WTC11 (cell line): ENCODE measurements at places on chromosomes 5 and 9.

GRCh38 chr5:131684595-131684994 is 49.6 kb upstream of the RAPGEF6 start:
- no peak for DNase-seq

DNA sequence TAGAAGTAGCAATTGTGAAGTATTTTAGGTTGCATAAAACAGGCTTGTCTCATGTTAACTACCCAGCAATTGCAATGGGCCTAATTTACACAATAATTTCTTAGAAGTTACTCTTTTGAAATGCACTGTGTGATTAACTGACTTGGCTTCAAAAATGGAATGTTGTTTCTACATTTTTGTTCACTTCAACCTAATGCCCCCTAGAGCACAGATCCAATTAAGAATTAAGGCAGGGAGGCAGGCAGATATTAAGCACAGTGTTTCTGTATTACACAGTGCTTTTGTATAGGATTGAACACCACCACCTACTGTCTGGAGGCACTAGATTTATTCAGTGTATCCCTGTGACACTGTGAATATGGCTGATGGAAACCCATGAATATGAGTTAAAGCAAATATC is 302.1 kb downstream of the FBXL17 start:
- DNase-seq: no peak

- peak; percentile 23 for DNase-seq
These were observed 322.2 kb downstream of the NDUFS4 start for GRCh38 chr5:53882676-53883031.

DNA sequence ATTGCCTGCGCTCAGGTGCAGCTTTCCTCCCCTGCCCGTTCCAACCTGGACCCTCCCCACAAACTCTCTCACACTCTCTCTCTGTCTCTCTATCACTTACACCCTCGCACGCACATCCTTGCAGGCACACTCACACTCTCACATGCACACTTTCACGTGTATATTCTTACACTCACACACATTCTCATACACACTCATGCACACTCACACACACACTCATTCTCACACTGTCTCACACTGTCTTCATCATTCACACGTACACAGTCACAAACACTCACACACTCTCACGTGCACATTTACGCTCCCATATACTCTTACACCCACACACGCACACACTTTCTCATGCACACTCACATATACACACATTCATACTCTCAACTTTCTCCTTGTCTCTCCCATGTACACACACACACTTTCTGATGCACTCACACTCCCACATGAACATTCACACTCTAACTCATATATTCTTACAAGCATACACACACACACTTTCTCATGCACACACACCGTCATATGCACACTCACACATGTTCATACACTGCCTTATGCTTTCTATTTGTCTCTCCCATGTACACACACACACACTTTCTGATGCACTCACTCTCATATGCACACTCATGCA is 229.3 kb downstream of the SNX18 start:
- DNase-seq: no peak

DNA sequence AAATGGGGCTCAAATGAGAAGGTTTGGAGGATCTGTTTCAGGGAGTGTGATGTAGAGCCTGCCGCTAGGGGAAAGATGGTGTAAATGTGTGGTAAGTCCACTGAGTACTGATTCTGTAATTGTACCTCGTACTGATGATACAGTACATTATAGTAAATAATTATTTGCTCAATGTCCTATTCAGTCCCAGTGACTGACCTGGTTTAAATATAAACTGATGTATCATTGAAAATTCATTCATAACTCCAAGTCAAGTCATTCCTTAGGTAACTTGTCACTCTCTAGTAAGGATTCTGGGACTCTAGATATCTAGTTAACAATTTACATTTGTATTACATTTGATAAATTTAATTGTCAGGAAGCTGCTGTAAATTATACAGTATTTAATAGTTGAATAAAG is 667.3 kb downstream of the DTWD2 start:
- no peak for DNase-seq

- no peak for DNase-seq
These were observed 8.4 kb upstream of the SLC9A3 start for GRCh38 chr5:532521-533242.

DNA sequence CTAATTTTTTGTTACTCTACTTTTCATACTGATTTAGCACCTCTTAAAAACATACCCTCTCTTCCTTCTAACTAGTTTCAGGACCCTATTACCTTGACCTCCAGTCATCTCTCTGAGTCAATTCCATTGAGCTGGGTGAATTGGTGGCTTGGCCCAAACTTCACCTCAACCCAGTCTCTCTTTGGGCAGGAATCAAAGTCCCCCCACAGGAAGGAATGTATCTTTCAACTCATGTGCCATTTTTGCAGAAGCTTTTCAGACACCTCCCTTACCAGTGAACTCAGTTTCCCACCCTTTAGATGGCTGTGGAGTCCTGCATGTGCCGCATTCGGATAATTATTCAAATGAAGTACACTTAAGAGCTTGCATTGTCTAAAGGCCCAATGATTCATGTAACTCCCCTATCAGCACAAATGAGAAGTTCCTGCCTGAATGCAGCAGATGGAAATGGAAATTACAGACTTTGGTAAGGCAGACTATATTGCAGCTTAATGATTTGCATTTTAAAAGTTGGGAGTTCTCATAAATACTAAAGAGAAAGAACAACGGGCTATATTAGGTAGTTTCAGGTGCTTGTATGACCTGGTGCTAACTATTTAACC is 693.5 kb downstream of the PTPRD start:
- DNase-seq: no peak

DNA sequence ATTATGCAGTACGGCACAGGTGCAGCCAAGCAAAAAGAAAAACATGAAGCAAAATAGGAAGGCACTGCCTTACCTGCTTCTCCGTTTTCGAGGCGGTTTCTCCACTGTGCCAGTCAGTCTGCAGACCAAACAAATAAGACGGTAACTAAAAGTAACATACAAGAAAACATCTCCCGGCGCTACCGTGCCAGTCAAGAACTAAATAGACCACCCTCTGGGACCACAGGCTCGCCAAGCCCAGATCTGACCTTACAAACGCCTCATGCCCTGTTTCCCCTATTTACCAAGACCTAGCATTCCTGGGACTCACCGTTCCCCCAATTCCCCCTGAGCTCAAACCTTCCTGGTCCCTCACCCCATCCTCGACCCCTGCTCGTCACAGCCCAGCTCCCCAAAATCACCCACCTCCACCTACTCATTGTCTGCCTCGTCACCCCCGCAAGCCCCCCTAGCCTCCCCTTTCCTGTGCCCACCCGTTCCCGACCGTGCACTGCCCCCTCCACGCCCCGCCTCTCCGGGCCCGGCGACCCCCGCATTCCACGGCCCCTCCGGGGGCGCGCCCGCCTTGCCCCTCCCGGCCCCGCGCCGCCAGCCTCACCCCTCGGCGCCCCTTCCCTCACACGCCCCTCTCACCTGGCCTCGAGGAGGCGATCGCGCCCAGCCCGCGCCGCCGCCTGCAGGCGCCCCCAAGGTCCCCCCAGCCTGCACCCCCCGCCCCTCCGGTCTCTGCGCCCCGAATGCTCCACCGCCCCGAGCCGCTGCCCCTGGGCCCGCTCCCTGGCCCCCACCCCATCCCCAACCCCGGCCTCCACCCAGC is 560 bp downstream of the SCAI start:
- DNase-seq: peak; percentile 61

DNA sequence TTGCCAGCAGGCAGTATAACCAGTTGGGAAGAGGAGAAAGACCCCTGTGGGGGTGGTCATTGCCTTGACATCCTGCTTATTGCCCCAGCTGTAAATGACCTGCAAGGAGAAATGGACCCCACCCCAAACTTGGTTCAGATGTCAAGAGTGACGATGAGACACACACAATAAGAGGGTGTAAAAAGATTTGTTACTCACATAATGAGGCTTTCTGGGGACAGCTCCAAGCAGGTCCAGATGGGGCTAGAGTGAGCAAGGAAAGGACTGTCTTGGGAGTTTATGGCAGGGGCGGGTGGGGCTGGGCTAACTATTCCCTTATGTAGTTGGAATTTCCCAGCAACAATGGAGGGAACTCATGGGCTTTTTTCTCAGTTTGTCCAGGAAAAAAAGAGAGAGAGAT is 24.1 kb downstream of the ZNF484 start:
- DNase-seq: no peak

DNA sequence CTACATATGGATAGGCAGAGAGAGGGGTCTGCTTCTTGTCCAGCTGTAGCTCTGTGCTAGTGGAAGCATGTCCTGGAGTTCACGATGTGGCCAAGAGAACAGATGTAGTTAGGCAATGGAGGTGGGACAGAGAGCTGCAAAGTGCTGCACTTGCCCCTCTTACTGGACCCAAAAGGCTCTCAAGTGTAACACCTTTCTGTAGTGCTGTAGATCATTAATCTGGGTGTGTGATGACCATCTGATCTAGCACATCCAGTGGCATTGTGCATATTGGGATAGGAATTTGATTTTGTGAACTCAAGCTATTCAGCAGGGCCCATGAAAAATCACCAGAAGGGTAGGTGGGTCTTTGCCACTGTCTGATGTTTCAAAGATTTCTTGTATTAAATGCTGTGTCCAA is 151.4 kb downstream of the KDM4C start:
- no peak for DNase-seq
